Stimulated activated CD8-positive, alpha-beta memory T cell treated with anti-CD3 and anti-CD28 coated beads, Interleukin-15, amount 100 ng/mL, for 1 hour (primary cell): ENCODE measurements at places on chromosomes 2 and 18.

DNA sequence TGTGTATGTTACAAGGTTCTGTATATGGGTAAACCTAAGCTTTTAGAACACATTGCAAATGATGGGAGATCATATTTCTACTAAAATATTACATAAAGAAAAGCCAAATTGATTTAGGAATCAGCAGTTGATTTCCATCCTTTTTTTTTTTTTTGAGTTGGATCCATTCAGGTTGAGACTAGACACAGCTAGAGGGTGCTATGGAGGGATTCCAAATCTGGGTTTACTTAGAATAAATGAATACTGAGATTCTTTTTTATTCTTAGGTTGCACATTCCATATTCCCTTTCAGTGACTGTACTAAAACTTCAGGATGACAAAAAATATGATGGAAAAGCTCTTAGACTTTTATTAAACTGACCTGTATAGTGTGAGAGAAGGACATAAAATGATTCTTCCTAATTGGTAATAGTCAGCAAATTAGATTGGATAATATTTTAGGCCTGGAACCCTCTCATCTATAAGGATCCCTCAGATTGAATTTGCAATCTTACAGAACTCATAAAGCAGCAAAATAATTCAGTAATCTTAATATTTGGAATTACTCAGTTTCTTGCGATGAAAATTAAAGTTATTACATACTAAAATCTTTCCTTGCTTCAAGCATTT lies 183.3 kb upstream of the SESTD1 start:
- no peak for DNase-seq

- DNase-seq = no peak
Observed at GRCh38 chr2:236654496-236654895, 84.9 kb downstream of the ACKR3 start.

GRCh38 chr18:24990671-24991134 lies 361.3 kb downstream of the ZNF521 start:
- DNase-seq = no peak

DNA sequence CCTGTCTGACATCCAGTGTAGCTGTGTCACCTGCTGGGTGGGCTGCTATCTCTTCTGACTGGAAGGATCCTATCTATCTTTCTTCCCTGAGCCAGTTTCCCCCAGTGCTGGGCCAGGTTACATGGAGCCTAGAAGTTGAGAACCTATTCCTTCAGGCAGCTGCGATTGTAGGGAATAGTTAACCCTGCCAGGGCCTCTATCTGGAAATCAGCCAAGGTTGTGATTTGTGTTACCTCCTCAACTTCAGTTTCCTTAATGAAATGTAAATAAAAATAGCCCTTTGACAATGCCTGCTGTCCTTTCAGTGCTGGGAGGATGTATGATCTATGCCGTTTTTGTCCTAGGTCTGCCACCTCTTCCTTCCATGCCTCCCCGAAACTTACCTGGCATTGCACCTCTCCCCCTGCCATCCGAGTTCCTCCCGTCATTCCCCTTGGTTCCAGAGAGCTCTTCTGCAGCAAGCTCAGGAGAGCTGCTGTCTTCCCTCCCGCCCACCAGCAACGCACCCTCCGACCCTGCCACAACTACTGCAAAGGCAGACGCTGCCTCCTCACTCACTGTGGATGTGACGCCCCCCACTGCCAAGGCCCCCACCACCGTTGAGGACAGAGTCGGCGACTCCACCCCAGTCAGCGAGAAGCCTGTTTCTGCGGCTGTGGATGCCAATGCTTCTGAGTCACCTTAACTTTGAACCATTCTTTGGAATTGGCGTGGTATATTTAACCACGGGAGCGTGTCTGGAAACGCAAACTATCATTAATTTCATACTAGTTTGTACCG lies 36.6 kb downstream of the GORASP2 start:
- DNase-seq = no peak

DNA sequence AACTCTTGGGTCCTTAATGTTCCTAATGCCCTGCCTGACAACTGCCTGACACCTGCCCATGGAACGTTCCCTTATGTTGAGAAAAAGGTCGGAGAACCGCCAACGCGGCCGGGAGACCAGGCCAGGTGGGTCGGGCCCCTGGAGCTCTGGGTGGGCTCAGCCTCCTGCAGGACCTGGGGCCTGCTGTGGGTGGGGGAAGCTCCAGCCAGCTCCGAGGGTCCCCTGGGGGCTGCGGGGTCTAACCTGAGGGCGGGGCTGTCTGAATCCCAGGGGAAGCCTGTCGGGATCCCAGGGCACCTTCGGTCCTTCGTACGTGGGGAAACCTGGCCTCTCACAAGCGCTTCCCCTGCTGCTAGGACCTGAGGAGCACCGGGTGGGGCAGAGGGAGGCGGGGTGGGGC lies 296.0 kb downstream of the NDUFA10 start:
- DNase-seq = no peak

GRCh38 chr2:227383686-227384085 lies 4.1 kb downstream of the SCYGR1 start:
- DNase-seq = no peak

GRCh38 chr2:235373171-235373570 lies 120.7 kb upstream of the AGAP1 start:
- no peak for DNase-seq

DNA sequence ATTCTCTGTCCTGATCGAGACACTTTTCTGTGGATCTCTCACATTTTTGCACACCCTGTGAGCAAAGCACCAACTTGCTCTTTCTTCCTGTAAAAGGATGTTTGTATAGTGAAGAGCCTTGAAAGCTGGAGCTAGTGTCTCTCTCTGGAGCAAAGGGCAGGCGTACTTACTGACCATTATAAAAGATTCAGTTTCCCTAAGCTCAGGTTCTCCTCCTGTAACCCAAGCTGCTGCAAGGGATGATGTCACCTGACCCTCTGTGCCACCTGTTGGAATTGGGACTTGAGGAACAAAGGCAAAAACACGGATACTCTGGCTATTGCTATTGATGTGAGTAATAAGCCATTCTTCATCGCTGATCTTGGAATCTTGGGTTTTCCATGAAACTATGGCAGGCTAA lies 52.6 kb upstream of the NEMP2 start:
- no peak for DNase-seq

DNA sequence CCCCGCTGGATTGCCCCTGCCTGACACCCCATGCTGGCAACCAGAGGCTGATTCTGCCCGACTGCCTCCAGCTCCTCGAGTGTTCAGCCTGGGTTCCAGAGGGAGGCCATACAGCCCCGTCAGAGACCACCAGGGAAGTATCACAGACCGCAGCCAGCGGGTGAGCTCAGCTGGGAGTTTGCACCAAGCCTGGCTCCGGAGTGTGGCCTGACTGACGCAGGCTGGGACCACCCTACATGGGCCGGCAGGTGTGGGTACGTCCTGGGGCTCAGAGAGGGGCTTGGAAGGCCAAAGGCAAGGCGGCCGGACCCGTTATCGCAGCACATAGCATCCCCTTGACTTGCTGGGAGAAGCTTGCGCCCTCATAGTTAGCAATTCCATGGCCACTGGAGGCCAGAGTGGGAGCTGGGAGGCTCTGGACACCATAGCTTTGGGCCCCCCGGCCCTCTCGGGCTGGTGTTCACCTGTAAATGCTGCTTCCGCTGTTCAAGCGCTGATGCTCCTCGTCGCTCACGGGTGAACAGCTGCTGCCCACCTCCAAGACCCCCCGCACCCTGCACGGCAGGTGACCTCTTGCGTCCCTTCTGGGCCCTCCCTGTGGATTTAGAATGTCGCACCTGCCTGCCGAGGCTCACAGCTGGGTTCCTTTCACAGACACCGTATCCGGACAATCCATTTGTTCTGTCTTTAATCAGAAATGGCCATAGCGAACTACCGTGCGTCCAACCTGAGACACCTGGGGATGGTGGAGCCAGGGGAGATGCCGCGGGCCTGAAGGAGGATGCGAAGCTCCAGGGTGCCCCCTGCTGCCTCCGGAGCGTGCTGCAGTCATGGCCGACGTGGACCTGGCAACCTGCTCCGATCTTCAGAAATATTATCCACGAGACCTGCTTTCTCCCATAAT lies 31.2 kb upstream of the SLC66A3 start:
- DNase-seq = peak; percentile 44

DNA sequence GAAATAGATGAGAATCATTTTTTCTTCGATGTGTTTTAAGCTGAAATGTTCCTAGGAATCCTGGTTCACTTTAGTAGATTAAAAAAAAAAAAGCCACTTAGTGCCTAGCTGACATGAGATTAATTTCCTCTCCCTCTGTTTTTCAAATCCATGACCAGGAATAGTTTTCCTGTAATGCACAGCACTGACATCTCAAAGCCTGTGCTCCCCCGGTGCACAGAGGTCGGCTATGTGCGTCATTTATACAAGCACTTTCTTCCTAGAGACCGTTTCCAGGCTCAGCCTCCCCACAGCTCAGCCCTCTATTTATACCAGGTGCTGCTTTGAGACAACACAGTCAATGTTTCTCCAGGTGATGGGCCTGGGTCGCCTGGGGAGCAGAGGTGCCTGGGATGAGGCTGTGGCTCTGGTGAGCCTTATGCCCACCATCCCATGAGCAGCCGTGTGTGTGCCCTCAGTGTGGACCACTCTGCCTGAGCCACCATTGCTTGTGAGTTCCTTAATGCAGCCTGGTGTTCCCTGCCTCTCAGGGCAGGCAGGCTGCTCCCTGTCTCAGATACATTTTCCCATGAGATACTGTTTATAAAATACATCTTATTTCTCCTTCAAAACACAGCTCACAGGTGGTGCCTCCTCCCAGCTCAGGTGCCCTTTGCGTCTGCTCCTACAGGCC lies 515.7 kb upstream of the HS6ST1 start:
- no peak for DNase-seq

DNA sequence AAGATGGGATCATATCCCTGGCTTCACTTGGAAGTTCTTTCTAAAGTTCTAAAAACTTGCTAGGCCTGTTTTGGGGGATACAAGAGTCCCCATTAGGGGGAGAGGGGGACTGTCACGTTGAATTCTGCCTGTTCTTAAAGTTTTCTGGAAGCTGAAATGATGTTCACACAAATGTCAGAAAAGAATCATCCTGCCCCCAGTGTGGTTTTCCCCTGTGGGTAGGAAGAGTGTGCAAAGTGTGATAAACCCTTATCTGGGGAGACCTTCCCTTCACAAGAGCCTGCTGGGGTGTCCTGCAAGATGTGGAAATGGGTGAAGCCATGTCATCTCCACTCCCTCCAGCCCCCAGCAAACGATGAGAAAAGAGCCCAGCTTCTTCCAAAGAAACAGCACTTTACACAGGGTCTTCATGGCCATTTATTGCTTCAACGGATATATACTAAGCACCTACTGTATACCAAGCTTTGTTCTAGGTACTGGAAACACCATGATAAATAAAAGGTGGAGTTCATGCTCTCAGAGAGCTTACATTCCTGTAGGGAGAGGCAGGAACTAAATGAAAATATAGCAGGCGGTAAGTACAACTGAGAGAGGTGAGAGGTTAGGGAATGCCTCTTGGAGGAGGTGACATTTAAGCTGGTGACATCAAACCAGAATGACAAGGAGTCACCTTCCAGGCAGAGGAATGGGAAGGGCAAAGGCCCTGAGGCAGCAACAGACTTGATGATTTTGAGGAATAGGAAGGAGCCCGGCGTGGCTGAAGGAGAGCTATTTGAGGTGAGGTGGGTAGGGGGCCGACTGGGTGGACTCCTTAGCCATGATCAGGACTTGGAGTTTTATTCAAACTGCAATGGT lies 1.6 kb downstream of the MFSD2B start:
- DNase-seq = no peak

GRCh38 chr2:39411181-39411944 lies 25.7 kb downstream of the MAP4K3 start:
- DNase-seq = no peak

- no peak for DNase-seq
Observed at GRCh38 chr2:219480004-219480403, 18.7 kb upstream of the GMPPA start.

DNA sequence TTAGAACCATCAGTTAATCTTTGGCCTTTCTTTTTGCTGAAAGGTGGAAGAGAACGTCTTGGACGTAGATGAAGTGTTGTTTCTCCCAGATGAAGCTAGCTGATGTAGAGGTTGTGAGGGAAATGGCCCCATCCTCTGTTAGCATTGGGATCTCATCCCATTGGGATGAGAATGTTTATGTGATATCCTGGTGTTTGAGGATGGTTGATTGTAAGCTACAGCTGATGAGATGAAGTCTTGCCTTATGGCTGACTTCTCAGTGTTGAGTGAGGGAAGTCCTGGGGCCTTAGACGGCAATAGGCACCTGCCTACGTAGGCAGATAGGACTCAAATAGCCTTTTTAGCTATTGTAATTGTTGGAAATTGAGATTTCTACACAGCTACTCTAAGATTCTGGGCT lies 211.3 kb downstream of the MYCN start:
- DNase-seq = no peak

- DNase-seq = no peak
Observed at GRCh38 chr2:220441404-220441803, 814.0 kb downstream of the SLC4A3 start.

GRCh38 chr2:168369031-168369430 lies 87.0 kb upstream of the CERS6 start:
- DNase-seq = no peak

- DNase-seq = no peak
Observed at GRCh38 chr18:57329856-57330255, 22.5 kb upstream of the ST8SIA3 start.

GRCh38 chr2:129205766-129206165 lies 773.7 kb upstream of the RAB6C start:
- DNase-seq = no peak

- DNase-seq = no peak
Observed at GRCh38 chr2:38178556-38179419, 102.8 kb upstream of the CYP1B1 start.

DNA sequence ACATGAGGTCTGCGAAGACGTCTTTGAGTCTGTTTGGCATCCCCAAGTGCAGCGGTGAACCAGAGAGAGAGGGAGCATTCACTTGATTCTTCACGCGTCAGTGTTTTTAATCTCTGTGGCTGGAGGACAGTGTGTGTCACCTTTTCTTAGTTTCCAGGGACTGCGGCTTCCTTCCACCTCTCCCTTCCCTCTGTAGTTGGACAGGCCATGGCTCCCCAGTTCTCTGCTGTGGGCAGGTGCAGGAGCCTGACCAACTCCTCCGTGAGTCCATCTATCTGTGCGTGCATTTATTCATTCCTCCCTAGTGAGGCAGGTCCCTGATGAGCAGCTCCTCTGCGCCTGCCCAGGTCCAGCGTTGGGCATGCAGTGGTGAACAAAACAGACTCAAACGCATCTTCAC lies 42.9 kb downstream of the AGAP1 start:
- no peak for DNase-seq

- no peak for DNase-seq
Observed at GRCh38 chr2:134254824-134255223, 952 bp downstream of the MGAT5 start.

GRCh38 chr2:233470011-233470687 lies 96.4 kb downstream of the USP40 start:
- DNase-seq = no peak

GRCh38 chr2:32780961-32781360 lies 153.1 kb downstream of the TTC27 start:
- DNase-seq = no peak
